ENCODE measurements at places on chromosomes 1 and 21.

GRCh38 chr1:215958841-215959240 is 391.7 kb downstream of the KCTD3 start:
- DNase-seq = no peak

DNA sequence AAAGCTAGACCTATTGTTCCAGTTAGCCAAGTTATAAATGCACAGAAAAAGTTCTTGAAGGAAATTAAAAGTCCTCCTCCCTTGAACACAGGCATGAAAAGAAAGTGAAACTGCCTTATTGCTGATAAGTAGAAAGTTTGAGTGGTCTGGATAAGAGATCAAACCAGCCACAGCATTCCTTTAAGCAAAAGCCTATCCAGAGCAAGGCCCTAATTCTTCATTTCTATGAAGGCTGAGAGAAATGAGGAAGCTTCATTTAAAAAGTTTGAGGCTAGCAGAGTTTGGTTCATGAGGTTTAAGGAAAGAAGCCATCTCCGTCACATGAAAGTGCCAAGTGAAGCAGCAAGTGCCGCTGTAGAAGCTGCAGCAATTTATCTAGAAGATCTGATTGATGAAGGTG is 2.7 kb upstream of the SSX2IP start:
- no peak for DNase-seq

DNA sequence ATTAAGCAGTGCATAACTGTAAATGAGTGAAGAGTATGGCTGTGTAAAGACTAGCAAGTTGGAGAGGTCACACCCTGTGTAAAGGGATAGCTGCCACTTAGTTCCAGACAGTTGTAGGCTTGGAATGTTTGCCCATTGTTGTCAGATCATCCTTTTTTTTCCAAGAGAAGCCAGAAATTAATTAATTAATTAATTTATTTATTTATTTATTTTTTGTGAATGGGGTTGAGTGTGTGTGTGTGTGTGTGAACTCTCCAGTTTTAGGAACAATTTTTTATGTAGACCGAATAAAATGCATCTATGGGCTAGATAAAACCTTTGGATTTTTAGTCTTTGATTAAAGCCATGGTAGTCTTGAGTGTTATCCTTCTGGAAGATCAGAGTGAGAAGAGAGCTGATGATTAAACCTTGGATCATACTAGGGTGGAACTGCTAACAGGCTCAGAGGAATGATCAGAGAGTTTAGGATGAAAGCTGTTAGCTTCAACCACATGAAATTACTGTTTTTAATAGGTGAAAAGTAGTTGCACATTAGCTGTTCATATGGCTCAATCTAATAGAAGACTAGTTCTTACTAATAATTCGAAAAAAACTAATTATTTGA is 58.4 kb downstream of the OSBPL9 start:
- DNase-seq = no peak

DNA sequence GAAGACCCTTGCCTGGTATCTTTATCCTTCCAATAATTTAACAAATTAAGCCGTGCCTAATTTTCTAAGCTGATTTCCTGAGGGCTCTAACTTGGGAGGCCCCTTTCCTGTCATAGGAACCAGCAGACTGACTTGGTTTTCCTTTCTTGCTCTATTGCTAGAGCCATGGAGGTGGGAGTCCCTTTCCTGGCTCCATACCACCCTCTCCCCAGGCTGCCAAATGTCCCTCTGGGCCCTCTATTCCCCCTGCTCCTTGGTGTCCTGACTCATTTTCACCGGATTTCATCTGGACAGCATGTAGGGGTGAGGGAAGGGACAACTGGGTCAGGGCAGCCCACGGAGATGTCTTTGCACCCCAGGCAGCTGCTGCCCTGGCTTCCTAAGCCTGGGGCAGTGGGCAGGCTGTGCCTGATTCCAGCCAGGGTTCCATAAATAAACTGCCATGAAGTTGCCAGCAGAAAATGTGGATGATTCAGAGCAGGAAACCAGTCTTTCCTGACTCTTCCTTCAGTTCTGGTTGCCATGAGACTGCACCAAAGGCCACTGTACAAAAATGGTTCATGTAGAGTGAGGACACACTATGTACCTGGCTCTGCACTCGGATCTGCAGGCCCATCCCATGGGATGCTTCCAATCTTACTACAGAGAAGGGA is 38.0 kb upstream of the SERBP1 start:
- DNase-seq = no peak

DNA sequence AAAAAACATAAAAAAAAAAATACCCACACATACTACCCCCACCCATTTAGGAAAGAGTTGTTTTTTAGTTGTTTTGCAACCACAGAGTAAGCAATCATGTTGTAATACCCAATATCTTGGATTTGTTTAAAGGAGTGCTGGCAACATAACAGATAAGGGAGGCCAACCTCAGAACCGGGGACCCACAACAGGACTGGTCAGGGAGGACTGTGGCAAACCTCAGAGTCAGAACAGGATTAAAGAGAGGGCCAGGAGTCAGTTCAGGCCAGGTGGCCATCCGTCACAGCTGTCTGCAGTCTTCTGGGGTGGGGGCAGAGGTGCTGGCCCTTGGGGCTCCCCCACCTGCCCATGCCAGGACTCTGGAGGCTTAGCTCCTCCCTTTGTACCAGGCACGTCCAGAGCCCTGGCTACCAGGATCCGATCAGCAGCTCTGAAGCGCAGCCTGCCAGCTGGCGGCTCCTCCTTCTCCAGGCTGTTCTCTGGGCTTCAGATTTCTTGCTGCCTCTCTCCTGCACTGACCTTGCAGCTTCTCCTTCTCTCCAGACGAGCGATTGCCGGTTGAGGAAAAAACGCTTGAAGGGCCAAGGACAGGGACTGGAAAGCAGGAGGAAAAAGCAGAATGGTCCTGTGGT is 7.9 kb downstream of the H6PD start:
- no peak for DNase-seq

DNA sequence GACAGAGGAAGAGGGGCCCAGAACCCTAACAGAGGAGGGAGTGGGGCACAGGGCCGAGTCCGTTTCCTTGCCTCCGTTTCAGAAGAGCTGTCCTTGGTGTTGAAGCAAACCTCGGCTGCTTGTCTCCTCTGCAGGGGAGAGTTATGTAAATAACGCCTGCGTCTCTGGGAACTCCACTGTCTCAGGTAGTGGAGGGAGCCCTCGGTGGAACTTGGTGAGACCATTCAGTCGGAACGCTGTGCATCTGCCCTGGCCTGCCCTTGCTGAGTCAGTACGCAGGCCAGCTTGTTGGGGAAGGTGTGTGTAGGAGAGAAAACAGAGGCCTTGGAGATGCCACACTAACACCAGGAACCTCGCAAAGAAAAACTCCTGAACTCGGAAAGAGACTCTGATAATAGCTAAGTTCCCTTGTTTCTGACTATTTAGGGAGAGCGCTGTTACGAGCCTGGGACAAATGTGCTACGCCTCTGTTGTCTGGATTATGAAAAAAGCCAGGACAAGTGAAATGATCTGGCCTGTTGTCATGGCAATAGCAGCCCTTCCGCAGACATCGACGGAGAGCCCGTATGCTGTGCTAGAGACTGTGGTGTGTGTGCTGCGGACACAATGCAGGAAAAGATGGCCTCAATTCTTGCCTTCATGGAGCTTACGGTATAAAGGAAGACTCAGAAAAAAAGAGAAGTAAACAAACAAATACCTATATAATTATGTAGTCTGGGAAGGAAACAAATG is 94.6 kb upstream of the AKT3 start:
- DNase-seq = no peak

DNA sequence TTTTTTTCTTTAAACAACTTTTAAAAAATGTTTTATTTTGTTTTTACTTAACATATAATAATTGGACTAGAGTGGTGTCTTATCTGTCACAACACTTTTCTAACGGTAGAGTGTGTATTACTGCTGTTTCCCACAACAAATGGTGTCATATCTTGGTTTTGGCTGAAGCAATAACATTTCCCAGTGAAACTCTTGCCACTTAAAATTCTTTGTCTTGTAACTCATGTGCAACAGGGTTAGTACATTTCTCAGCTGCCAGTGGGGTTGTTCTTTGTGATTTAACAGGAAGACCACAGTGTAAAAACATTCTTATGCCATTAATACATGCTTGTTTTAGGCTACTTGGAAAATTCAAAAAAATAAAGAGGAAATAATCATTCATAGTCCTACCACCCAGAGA is 43.5 kb downstream of the ALPL start:
- no peak for DNase-seq

DNA sequence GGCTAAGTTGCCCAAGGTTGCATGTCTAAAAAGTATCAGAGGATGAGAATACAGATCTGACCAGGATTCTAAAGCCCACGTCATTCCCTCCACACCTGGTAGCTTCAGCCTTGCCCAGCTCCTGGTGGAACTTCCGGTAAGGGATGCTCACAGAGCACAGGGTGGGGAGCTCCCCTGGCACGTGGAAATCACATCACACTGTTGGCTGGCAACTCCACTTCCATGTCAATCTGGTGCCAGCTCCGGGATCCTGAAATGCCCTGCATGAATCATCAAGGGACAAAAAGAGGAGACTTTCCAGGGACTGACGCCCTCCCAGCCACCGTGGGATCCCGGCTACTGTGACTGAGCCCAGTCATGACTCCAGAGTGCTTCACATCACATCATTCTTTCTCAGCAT is 12.4 kb upstream of the BCAR3 start:
- DNase-seq = no peak

DNA sequence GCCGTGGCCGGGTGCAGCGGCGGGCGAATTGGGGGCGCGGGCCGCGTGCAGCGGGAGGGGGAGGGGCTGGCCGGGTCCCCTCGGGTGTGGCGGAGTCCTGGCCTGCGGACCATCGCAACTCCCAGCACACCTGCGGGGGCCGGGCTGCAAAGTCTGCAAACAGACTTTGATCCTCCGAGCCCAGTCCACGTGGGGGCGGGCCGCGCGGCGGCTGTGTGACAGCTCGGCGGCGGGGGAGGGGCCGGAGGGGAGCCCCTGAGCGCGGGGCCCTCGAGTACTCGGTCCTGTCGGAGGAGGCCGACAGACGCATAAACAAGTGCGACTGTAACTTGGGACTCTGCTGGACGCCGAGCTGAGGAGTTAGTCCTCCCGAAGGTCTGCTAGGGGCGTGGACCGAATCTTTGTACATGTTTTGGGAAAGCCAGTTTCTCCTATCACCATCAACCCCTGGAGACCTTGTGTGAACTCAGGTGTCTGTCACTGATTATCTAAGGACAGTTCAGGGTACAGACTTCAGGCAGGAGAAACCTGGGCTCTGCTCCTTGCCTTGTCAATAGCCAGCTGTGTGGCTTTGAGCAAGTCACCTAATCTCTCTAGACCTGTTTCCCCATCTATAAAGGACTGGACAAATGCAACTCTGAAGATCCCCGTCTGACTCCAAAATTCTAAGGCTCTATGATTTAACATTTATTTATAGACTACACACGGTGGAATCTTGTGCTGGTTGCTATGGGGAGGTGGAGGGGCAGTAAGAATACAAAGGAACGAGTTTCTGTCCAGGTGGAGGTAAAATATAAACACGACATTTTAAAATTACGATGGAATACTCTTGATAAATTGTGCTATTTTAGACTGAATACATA is 710 bp upstream of the SLC30A1 start:
- DNase-seq = no peak

- no peak for DNase-seq
These were observed 16.0 kb upstream of the SLC2A5 start for GRCh38 chr1:9085306-9085940.

DNA sequence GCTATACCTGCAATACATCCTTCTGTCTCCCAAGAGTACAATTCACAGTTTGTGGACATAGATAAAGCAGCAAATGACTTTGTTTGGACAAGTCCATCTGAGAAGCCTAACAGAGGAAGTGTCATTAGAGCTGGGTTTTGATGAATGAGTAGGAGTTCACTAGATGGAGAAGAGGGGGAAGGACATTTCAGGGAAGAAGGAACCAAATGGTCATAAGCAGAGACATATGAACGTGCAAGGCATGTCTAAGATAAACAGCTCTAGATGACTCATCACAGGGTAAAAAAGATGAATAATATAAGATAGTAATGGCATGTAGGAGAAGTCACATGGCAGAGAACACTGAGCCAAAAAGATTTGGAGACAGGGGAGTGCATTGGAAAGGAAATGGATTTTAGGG is 54.5 kb downstream of the HMGB4 start:
- no peak for DNase-seq

GRCh38 chr1:149915429-149916192 is 2.0 kb downstream of the SV2A start:
- no peak for DNase-seq

DNA sequence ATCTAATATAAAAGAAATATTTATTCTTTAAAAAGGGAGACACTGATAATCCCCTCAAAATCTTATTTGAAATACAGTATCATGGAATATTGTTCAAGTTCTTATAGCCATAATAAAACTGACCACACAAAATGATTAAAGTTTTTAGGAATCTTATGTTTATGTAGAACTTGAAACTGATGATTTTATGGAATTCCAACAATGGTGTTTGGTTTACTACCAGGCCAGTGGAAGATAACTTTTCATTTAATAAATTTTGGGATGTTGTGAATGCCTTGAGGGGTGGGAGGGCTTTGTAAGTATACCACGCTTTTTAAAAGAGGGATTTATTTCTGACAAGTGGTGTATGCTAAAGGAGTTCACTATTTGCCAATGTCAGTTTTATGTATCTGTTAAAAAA is 87.7 kb downstream of the RAB3GAP2 start:
- no peak for DNase-seq

- DNase-seq = no peak
These were observed 1.6 kb upstream of the KDF1 start for GRCh38 chr1:26961826-26962225.

DNA sequence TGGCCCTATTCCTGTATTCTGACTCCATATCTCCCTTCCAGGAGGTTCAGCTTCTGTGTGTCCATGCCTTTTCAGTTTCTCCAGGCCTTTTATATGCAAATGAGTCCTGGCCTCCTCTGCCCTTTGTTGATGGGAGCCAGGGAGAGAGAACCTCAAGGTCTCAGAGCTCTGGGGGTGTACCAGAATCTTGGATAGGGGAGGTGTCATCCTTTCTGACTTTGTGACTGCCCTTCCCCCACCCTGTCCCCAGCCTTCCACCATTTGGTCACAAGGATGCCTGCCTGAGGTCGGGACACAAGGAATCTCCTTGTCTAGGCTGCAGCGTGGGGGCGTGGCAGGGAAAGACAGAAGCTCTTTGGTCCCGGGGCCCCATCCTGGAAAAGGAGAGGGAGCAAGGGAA is 18.6 kb downstream of the LURAP1 start:
- no peak for DNase-seq

GRCh38 chr1:3365523-3366125 is 88.8 kb upstream of the ARHGEF16 start:
- DNase-seq = no peak

- DNase-seq = no peak
These were observed 47.8 kb upstream of the ARHGAP29 start for GRCh38 chr1:94285031-94285654.
